ENCODE measurements at places on chromosomes 6 and 20. TPM values are rescaled to one million over a fixed set of nuclear protein-coding genes. Genes with fewer than 3 reads are reported as not detected.

GRCh38 chr6:169884158-169884557 is 132.7 kb downstream of the ERMARD start:
- no peak for DNase-seq

Gene CST7
- total RNA-seq: 0.42 TPM

DNA sequence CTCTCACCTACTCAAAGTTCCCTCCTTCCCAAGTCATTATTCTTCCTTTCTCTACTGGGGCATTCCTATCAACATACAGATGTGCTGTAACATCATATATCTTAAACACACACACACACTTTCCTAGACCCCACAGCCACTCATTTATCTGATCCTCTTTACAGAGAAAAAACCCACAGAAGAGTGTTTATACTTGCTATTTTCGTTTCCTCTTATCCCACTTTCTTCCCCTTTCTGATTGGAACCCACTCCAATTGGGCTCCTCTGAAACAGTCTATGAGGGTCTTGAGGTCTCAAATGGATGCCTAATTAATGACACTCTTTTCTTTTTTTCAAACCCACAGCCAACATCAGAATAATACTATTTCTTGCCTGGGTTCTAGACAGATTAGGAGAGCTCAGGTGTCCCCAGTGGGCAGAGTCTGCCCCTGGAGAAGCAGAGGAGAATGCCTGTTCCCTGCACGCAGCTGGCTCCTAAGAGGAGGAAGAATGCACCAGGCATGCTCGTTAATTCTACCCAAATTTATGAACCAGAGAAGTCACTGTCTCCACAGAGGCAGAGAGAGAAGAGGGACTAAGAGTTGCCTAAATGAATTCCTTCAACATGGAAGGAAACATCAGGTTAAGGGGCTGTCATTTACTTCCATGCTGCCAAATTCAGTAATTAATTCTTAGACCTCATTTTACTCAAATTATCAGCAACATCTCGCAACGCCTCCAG is 65.9 kb downstream of the CRYBG1 start:
- no peak for DNase-seq

DNA sequence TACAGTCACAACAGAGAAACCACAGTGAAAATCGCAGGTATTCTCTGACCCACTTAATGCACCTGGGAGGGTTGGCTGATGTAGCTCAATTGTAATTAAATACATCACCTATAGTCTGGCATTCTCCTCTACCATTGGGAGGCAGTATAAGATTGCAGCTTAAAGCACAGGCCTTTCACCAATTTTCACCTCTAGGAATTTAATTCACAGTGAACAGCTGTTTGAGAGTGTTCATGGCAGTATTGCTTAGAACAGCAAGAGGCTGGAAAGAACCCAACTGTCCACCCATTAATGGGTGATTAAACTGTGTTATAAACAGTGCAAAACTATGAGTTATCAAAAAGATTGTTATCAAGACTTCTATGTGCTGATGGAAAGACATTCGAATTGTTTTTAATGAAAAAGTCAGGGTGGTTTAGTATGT is 2.0 kb downstream of the EDEM2 start:
- DNase-seq: no peak

DNA sequence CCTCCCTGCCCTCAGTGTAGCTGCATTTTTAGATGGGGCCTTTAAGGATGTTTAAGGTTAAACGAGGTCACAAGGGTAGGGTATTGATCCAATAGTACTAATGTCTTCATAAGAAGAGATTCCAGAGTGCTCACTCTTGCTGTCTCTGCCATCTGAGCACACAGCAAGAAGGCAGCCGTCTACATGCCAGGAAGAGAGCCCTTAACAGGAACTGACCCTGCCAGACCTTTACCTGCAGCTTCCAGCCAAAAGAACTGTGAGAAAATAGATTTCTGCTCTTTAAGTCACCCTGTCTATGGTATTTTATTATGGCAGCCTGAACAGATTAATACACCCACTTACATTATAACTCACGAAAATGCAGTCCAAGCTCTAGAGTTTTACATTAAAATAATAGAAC is 685.3 kb upstream of the MARCKS start:
- no peak for DNase-seq

Gene RIMS1
- total RNA-seq: 7.5 TPM

GRCh38 chr6:15253203-15254022 is 7.5 kb downstream of the JARID2 start:
- no peak for DNase-seq

DNA sequence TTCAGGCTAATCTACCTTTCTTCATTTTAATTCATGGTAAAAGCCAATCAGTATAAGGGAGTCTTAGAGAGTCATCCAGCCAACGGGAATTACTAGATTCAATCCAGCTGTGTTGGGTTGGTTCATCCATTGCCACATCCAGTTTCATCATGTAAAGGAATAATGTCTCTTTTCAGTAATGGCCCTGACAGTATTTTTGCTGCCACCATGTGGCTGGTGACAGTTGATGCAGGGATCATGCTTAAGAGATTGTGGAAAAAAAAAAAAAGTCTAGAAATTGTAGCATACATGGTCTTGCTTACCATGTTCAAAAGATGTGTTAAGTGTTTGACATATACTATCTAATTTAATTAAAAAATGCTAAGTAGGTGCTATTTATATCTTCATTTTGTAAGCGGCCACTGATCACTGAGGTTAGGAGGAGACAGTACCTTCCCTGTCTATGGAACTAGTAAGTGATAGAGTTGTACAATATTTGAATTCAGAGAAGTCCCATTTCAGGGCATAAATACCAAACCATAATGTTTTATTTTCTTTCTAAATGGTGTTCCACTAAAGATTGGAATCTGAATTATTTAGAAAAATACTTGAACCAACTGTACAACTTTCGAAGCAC is 135.9 kb downstream of the KHDRBS2 start:
- no peak for DNase-seq

Data from lower leg skin (tissue), 4 donors.